ENCODE measurements at places on chromosomes 11 and 22. TPM values are rescaled to one million over a fixed set of nuclear protein-coding genes. Genes with fewer than 3 reads are reported as not detected.

The MAPK11 gene
- 10.1 TPM for total RNA-seq

The DKK3 gene
- 63.3 TPM for total RNA-seq

The LMO2 gene
- total RNA-seq: 54.7 TPM

The KCNQ1 gene
- 75.9 TPM for total RNA-seq

The GDPD4 gene
- not detected for total RNA-seq

The SCUBE2 gene
- 29.8 TPM for total RNA-seq

The MRGPRE gene
- total RNA-seq: not detected

The UPK3A gene
- not detected for total RNA-seq

The MGAT3 gene
- 0.89 TPM for total RNA-seq

The OR10A5 gene
- total RNA-seq: not detected

The DGCR6 gene
- total RNA-seq: 0.58 TPM

The LRRC55 gene
- 0.73 TPM for total RNA-seq

The EFCAB6 gene
- 6.2 TPM for total RNA-seq

The SLC22A8 gene
- not detected for total RNA-seq

The LRRC4C gene
- total RNA-seq: not detected

The IFITM1 gene
- total RNA-seq: 22.2 TPM

The HBE1 gene
- total RNA-seq: not detected

The CRACR2B gene
- 12.7 TPM for total RNA-seq

The MS4A12 gene
- total RNA-seq: not detected

The DLG2 gene
- 1.8 TPM for total RNA-seq

The OR4C15 gene
- not detected for total RNA-seq

The ACRV1 gene
- total RNA-seq: not detected

The SHANK3 gene
- 7.6 TPM for total RNA-seq

The P2RY2 gene
- total RNA-seq: not detected

The POU2AF2 gene
- total RNA-seq: not detected

The MUC5AC gene
- total RNA-seq: 2.0 TPM

The MUC6 gene
- 215 TPM for total RNA-seq

The TMEM41B gene
- total RNA-seq: 4.5 TPM

The CBY1 gene
- 2.9 TPM for total RNA-seq

The SF1 gene
- 235 TPM for total RNA-seq

The VSTM5 gene
- 1.7 TPM for total RNA-seq

The OR52E5 gene
- total RNA-seq: not detected

The BATF2 gene
- 29.5 TPM for total RNA-seq

The SPON1 gene
- 17.5 TPM for total RNA-seq

The NELL1 gene
- total RNA-seq: 2.7 TPM

The ELMOD1 gene
- total RNA-seq: not detected

The CD3E gene
- total RNA-seq: not detected

The TMEM191B gene
- not detected for total RNA-seq

The KCNE3 gene
- total RNA-seq: 3.6 TPM

The NOX4 gene
- total RNA-seq: not detected

The CCDC116 gene
- total RNA-seq: not detected

The POTEH gene
- total RNA-seq: not detected

The KRTAP5-11 gene
- total RNA-seq: not detected
